ENCODE measurements at places on chromosomes 11 and 22.

GRCh38 chr22:30010789-30011405, 69.4 kb upstream of the HORMAD2 start:
- H3K36me3 ChIP-seq = peaks cover 61% of the 10 kb centered on the region
- H3K27me3 ChIP-seq = no peaks in the 10 kb centered on the region
- H3K4me1 ChIP-seq = no peaks in the 10 kb centered on the region
- H3K4me3 ChIP-seq = no peak overlapping the region
- no peak overlapping the region for H3K27ac ChIP-seq

DNA sequence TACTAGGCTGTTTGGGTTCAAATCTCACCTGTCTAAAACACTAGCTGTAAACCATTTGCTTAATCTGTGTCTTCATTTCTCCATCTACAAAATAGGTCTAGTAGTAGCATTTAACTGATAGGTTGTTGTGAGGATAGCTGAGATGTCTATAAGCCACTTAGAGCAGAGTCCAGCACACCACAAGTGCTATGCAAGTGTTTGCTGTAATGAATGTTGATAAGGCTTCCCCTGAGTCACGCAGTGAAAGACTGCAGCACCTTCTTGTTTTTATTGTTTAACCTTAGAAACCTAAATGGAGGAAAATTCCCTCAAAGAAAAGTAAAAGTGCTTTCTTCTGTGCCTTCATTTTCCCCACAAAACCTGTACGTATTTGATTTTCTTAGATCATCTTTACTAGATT, 23.1 kb upstream of the LDHA start:
- no peaks in the 10 kb centered on the region for H3K27me3 ChIP-seq
- no peak for DNase-seq
- H3K27ac ChIP-seq = no peak overlapping the region
- no peak overlapping the region for H3K4me3 ChIP-seq
- no peaks in the 10 kb centered on the region for H3K4me1 ChIP-seq

DNA sequence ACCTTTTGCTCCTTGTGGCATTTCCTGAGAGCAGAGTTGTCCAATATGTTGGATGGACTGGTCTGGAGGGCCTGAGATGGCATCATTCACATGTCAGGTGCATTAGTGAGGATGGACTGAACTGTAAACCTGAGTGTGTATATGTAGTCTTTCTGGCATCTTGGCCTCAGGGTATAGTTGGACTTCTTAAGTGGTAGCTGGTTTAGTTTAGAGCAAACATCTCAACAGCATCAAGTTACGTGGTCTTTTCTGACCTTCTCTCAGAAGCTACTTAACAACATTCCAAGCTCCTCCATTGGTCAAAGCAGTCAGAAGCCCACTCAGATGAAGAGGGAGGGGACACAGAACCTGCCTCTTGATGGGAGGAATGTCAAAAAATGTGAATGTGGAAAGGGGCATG, 829.9 kb downstream of the METTL15 start:
- H3K27ac ChIP-seq = no peak overlapping the region
- H3K36me3 ChIP-seq = no peaks in the 10 kb centered on the region
- no peaks in the 10 kb centered on the region for H3K27me3 ChIP-seq
- H3K4me3 ChIP-seq = no peak overlapping the region
- no peak for DNase-seq

DNA sequence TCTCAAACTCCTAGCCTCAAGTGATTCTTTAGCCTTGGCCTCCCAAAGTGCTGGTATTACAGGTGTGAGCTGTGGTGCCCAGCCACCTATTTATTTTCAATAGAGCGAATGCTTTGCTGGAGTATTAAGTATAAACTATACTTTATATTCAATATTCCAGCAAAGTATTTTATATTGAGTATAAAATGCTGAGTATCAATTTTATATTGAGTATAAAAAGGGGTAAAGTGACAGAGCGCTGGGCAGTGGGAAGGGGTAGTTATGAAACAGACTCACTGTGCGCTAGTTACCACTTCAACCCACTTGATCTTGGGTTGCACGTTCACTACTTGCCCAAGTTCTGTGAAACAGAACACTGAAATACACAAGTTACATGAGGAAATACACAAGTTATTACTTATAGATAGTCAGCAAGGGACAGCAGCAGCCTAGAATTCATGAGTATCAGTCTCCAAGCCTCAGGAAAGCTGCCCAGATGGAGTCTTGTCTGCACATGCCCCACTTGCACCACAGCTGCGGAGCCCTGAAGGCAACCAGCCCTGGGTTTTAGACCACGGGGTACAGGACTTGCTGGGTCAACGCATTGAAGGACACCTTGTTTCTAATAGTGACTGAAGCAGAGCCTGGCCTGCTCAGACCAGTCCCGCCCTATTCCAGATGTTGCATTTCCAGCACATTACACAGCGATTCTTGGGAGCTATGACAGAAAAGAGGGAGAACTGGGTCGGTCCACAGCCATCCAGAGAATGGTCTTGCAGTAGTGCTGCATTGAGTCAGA, 51.6 kb upstream of the SYT13 start:
- H3K4me3 ChIP-seq = no peak overlapping the region
- no peaks in the 10 kb centered on the region for H3K36me3 ChIP-seq
- H3K27me3 ChIP-seq = no peaks in the 10 kb centered on the region
- no peak overlapping the region for H3K27ac ChIP-seq

DNA sequence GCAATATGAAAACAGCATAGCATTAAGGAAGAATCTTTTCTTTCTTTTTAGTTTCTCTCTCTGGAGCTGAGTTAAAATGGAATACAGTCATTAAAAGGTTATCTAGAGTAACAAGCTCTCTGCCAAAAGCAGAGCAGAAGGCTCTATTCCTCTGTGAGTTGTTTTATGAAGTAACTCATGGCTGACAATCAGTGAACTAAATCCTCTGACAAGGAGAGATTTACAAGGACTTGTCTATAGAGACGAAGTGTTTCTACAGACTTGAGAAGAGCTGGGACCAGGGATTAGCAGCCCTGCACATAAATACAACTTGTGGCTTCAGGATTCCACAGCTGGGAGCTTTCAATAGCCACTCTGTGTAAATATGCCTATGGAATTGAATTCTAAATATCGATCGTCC, 192.5 kb upstream of the RAG2 start:
- peak; percentile 82 for DNase-seq
- no peaks in the 10 kb centered on the region for H3K36me3 ChIP-seq
- no peak overlapping the region for H3K27ac ChIP-seq
- H3K27me3 ChIP-seq = no peaks in the 10 kb centered on the region
- H3K4me3 ChIP-seq = no peak overlapping the region
- peaks cover 35% of the 10 kb centered on the region for H3K4me1 ChIP-seq

DNA sequence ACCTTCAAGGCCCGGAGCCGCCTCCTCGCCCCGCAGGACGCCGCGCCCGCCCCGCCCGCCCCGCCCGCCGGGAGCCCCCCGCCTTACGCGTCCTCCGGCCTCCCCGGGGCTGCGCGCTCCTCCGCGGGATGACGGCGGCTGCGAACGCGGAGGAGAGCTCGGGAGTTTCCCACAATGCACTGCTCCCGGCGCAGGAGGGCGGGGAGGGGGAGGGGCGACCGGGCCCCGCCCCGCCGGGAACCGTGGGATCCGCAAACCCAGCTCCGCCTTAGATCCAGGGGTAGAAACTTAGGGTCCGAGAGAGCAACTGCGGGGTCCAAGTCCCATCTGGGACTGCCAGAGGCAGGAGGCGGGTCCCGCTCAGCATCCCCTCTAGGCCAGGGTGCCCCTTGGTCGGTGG, at the start of gene CEND1:
Gene CEND1 (minus strand): TSS at position 148 of the 400 bp plus-strand sequence. CDS start 1,514 bp downstream, outside the sequence.
- H3K27ac ChIP-seq = no peak within 1 kb of the TSS
- no peak for DNase-seq
- H3K4me1 ChIP-seq = no peaks in the 10 kb centered on the region
- H3K36me3 ChIP-seq = peaks cover 28% of the 10 kb centered on the region
- no peaks in the 10 kb centered on the region for H3K27me3 ChIP-seq

DNA sequence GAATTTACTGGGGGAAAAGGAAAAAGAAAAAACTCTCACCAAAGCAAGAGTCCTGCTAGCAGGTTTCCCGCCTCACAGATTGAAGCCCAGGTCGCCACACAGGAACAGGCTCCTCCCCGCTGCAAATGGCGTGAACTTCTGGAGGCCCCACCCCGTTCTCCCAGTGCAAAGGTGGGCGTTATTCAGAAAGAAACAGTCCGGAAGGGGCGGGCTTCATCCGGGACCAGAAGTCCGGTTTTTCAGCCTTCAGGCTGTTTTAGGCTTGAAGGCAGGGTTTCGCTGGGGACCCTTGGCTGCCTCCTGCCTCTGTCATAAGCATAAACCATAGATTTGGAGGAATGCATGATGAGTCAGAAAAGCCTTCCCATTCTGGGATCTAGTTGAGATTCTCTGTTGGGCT, 148.3 kb upstream of the POU2AF2 start:
- no peak overlapping the region for H3K4me3 ChIP-seq
- no peaks in the 10 kb centered on the region for H3K36me3 ChIP-seq
- no peak overlapping the region for H3K27ac ChIP-seq

DNA sequence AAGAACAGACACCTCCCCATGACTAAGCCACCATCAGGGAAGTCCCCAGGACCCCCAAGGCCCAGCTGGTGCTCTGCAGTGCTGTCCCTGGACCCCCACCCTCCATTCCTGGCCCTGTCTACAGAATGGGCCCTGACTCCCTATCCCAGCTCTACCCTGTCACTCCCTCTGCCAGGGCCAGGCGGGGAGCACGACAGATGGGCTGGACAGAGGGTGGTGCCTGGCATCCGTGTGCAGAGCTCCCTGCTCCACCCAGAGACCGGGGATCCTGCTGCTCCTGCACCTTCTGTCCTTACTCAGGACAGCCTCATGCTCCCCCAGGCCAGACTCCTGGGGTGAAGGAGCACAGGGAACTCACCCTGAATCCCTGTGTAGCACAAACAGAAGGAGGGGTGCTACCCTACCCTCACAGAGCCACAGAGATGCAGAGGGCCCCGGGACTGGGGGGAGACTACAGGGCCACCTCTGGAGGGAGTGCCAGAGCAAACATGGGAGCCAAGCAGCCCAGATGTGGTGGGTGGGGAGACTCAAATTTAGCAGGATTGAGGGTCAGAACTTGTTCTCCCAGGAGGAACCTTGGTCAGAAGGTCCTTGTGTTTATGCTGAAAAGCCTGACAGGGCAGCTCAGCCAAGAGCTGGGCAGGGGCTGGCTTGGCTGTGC, 2.0 kb downstream of the ARVCF start:
- no peaks in the 10 kb centered on the region for H3K36me3 ChIP-seq
- no peak overlapping the region for H3K27ac ChIP-seq
- H3K4me1 ChIP-seq = peaks cover 9% of the 10 kb centered on the region
- peaks cover 13% of the 10 kb centered on the region for H3K27me3 ChIP-seq
- DNase-seq = no peak
- no peak overlapping the region for H3K4me3 ChIP-seq

- no peaks in the 10 kb centered on the region for H3K27me3 ChIP-seq
- no peaks in the 10 kb centered on the region for H3K36me3 ChIP-seq
- H3K4me3 ChIP-seq = no peak overlapping the region
- H3K4me1 ChIP-seq = peaks cover 10% of the 10 kb centered on the region
- no peak overlapping the region for H3K27ac ChIP-seq
- no peak for DNase-seq
Measured at GRCh38 chr22:40727070-40727963, 48.0 kb downstream of the MCHR1 start.

- no peak for DNase-seq
- H3K27me3 ChIP-seq = no peaks in the 10 kb centered on the region
- H3K27ac ChIP-seq = no peak overlapping the region
- H3K4me1 ChIP-seq = no peaks in the 10 kb centered on the region
- H3K4me3 ChIP-seq = no peak overlapping the region
Measured at GRCh38 chr22:36928786-36929535, 15.5 kb downstream of the CSF2RB start.

DNA sequence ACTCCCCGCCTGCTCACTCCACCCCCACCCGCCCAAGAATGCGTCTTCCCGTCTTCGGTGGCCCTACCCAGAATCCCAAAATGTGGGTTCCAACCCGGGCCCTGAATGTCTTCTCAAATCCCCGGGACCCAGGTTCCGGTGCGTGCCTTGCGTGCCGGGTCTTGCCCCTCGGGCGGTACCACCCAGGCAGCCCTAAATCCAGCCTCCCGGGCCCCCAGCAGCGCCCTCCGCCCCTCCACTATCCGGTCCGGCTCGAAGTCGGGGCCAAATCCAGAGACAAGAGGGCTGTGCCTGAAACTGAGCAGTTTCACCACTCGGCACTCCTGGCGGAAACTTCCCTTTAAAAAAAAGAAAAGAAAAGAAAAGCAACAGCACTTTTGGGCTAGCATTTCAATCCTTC, 16.3 kb upstream of the CCT8L2 start:
- DNase-seq = no peak
- H3K4me1 ChIP-seq = no peaks in the 10 kb centered on the region
- no peak overlapping the region for H3K27ac ChIP-seq
- H3K36me3 ChIP-seq = no peaks in the 10 kb centered on the region

DNA sequence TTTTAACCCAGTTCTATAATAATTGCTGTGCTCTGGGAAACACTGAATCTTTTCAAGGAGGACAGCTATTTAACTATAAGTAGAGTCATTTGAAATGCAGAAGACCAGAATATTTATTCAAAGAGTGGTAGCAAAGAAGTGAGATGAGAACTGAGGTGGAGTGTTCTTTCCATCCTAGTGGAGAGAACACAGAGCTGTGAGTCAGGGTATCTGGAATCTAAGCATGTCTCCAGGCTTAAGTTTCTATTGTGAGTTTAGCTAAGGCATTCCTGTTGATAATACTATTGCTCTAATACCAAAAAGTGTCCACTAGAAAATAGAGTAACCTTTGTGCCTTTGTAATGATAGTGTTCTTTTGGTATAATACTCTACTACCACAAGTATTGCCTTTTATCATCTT, 32.4 kb downstream of the JAM3 start:
- no peak overlapping the region for H3K4me3 ChIP-seq
- no peaks in the 10 kb centered on the region for H3K27me3 ChIP-seq
- no peaks in the 10 kb centered on the region for H3K4me1 ChIP-seq
- H3K36me3 ChIP-seq = no peaks in the 10 kb centered on the region
- H3K27ac ChIP-seq = no peak overlapping the region

GRCh38 chr11:59555601-59556114, 44.3 kb downstream of the OR4D9 start:
- H3K4me1 ChIP-seq = no peaks in the 10 kb centered on the region
- no peak overlapping the region for H3K4me3 ChIP-seq
- H3K36me3 ChIP-seq = no peaks in the 10 kb centered on the region

DNA sequence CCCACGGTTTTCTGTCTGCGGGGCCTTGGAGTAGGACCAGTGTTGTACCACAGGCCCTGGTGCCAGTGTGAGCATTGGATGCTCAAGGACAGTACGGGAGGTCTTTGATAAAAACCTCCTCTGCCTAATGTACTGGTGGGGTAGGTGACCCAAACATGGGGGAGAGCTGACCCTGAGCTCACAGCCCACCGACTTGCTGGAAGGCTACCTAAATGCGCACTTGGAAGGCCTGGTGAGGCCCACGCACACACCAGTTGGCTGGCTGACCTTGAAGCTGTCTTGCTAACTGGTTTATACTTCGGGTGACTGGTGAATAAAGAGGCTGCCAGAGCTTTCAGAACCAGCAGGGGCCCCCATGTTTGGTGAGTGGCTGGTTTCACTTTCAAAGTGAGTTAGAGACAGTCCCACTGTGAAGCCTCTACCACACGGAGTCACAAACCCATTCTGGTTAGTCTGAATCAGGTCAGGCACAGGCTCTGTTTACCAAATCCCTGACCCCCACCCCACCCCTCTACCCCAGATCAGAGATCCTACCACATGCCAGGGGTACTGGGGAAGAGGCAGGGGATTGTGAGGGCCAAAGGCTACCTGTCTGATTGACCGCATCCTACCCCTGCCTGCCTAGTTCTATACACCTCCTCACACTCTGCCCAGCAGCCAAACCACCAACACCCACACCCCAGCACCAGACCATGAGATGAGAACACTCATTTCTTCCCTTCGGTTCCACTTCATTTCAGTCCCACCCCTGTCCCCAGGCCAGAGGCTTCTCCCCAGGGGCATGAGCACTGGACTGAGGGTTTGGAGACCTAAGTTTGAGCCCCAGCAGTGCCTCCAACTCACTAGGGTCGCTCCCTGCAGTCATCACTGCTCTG, 12.7 kb upstream of the IL2RB start:
- H3K4me1 ChIP-seq = peaks cover 4% of the 10 kb centered on the region
- no peak overlapping the region for H3K4me3 ChIP-seq
- no peak overlapping the region for H3K27ac ChIP-seq
- peaks cover 2% of the 10 kb centered on the region for H3K27me3 ChIP-seq

Data from lung (tissue), 17 donors.